ENCODE measurements at places on chromosomes 3 and 15.

GRCh38 chr15:42994546-42994945, 74.0 kb upstream of the TTBK2 start:
- DNase-seq = peak; percentile 84

DNA sequence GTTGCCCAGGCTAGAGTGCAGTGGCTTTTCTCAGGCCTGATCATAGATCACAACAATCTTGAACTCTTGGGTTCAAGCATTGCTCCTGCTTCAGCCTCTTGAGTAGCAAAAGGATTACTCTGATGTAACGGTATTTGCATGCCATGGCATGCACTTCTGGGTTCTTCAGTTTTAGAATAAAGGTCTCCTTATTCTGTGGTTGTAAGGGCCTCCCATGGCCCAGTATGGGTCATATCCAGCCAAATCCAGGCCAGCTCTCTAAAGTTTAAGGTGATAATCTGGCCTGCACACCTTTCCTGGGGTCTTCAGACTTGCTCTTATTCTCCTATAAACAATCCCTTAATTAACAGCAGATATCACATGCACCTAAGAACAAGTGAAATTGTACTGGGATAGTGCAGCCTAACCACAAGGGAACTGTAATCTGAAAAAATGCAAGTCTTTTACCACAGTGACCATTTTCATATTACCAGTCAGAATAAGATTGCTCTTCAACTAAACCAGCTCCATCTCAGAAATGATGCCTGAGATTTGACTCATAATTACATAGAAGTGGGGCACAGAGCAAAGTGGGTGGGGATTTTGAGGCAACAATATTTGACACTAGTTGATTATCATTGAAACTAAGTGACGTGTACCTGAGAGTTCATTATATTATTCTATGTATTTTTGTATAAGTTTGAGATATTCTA, 25.4 kb downstream of the COMMD2 start:
- DNase-seq = peak; percentile 18

DNA sequence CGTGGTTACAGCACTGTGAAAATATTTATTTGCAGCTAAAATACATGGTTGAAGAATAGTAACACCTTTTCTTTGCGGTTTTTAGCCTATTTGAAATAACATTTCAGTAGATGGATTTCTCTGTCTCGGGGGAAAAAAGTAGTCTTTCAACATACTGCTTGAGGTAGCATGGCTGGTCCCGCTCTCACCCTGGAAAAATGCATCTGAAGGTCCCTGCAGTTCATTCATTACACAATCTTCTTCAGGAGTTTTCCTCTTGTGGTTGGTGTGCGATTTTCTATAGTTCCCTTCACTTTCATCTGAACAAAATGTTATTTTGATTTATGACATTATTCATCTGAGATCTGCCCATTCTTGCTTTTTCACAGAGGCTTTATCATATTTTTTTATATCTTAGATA, 75.9 kb downstream of the STRIT1 start:
- peak; percentile 90 for DNase-seq

- DNase-seq = no peak
These were observed 97.8 kb upstream of the IGSF10 start for GRCh38 chr3:151558661-151559060.

DNA sequence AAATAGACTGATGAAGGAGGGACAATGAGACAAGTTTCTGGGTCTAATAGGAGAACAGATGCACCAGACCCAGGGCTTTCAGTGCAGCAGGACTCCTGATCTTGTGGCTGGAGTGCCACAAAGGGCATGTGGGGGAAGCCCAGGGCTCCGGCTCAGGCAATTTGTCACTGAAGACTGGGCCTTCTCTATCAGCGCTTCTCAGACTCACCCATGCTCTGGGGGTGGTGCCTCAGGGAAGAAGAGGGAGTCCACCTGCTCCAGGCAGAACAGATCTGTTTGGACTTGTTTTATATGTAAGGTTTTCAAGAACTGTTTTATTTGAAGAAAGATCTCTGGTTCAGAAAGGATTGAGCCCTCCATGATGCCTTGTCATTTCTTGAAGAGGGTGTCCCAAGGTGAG, 112.4 kb upstream of the TLE3 start:
- DNase-seq = no peak

- no peak for DNase-seq
These were observed 162.3 kb downstream of the GABRG3 start for GRCh38 chr15:27133249-27133648.

DNA sequence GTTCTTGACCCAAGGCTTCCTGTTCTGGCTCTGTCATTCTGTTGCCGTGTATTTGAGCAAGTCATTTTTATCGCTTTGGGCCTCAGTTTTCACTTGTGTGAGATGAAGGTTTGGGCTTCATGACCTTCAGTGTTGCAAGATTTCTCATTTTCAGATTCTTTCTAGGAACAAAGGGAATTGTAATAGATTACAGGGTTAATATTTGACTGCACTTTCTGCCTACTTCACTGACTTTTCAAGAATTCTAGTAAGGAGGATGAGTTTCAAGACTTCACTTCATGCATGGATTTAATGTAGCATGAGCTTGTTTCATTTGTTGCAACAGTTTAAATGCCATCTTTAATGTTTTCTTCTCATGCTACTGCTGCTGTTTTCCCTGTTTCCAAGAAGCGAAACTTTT, 226.5 kb downstream of the NLGN1 start:
- DNase-seq = no peak

GRCh38 chr3:4174791-4175190, 128.4 kb upstream of the SETMAR start:
- no peak for DNase-seq

- DNase-seq = no peak
These were observed 19.8 kb downstream of the IQSEC1 start for GRCh38 chr3:13053420-13053819.

DNA sequence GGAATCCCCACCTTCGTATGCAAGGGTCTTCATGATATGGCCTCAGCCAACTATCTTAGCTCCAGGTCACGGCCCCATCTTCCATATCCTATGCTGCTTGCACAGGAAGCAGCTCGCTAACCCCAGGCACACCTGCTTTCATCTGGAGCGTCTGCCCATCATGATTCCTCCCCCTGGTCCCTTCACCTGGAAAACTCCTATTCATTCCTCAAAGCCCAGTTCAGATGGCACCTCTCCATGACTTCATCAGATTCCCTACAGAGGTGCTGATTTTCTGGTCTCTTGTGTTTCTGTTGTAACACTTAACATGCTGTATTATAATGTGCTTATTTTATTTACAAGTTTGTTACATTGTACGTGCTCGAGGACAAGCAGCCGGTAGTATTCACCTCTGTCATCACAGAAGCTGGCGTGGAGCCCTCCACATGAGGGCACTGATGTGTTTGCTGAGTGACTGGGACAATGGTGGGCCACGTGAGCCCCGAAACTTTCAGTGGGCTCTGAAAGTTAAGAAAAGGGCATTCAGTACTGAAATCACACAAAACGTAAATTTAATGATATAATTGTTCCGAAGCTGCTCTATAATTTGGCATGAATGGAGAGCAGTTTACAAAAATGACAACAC, 16.2 kb downstream of the MUC20 start:
- DNase-seq = no peak

DNA sequence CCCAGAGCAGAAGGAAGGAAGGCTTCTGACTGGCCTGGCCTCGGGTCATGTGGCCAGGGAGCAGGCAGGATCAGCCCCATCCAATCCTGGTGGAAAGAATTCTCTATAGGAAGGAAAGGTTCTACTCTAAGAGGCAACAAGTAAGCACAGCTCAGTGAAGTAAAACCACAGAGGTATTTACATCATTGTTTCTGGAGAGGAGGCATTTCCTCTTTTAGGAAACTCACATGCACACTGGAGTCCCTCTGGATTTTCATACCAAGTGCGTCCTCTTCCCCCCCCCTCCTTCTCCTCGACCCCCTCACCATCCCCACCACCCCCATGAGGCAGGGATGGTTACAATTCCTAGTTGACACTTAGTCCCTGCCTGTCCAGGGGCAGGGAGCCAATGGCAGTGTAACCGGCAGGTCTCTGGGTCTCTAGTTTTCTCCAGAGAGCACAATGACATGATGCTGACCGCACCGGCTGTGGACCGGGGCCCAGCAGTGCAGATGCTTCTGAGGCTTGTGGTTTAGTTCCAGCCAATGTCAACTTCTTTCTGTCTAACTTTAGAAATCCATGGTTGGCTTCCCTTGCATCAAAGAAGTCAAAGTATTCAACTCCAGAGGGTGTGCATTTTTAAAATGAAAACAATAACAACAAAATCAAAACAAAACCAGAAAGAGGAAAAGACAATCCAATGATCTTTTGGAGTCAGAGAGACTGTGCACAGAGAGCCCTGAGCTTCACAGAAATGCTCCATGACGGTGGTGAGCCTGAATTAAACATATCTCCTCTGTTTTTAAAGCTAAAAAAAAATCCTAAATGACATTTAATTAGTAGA, 230.3 kb upstream of the TLE3 start:
- DNase-seq = peak; percentile 92

DNA sequence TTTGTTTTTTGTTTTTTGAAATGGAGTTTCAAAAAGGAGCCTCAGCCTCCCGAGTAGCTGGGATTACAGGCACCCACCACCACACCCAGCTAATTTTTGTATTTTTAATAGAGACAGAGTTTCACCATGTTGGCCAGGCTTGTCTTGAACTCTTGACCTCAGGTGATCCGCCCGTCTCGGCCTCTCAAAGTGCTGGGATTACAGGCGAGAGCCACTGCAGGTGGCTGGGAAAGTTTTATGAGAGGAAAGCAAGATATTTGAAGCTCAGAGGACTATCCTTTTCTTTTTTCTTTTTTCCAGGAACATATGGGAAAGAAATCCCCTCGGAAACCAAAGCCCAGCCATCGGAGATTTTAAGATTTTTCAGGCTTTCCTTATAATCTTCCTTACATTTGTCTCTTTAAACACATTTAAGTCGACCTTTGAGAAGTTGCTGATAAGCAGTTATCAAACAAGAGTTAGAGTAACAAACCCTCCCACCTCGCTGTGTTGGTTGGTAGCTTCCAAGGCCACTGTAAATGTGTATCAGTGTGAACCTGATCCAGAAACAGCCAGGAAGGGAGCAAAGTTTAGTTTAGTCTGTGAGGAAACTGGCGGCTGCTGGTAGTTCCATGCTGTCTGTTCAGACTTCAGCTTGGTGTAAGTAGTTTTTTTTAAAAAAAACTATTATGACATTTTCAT, 34.5 kb upstream of the MAP3K13 start:
- DNase-seq = peak; percentile 30

GRCh38 chr3:147396712-147397046, 9.7 kb downstream of the ZIC4 start:
- DNase-seq = no peak

- DNase-seq = no peak
These were observed 48.7 kb upstream of the VILL start for GRCh38 chr3:37941608-37942508.

GRCh38 chr3:195087328-195087727, 183.6 kb downstream of the XXYLT1 start:
- DNase-seq = no peak

DNA sequence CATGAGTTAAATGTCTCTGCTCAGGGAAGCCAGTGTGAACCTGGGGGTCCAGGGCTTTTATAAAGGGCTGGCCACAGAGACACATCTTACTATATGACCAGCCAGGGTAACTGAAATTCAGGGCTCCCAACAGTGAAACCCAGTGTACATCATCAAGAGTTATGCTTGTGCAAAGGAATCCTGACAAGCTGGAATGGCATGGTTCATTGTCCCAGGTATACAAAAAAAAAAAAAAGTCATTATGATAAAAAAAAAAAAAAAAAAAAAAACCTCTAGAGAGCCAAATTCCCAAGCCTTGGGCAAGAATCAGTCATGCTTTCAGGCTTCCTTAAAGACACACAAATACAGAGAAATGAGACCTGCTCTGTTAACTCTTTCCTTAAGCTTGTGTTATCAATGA, 452.0 kb downstream of the GABRG3 start:
- no peak for DNase-seq

GRCh38 chr15:58357529-58358476, 74.0 kb upstream of the LIPC start:
- peak; percentile 33 for DNase-seq

DNA sequence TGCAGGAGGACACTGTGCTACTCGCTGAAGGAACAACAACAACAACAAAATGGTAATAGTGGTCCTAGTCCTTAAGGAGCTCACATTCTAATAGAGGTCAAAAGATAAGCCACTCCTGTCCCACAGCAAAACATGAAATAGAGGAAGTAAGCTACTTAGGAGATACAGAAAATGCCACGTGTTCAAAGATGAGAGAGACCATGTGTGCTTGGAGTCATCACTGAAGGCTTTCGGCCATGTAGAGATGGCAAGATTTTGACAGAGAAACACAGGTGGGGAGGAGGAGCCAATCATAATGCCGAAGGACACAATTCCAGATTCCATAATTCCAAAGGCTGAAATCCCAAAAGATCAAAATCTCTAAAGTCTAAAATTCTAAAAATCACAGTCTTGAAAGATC, 24.8 kb upstream of the RIOX2 start:
- DNase-seq = no peak

DNA sequence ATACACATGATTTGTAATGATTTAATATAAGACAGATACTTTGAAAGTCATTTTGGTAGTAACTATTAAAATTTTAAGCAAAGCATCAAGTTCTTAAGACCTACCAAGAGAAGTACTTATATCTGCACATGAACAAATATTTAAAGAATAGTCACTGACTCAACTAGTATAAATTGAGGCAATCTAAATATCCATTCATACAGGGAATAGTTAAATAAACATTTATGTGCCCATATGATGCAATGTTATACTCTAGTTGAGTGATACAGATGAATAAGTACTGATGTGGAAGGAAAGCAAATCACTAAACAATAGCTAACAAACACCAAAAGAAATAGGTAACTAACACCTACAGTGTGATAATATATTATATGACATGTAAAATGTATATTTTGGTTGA, 527.7 kb downstream of the EPHA3 start:
- DNase-seq = no peak

DNA sequence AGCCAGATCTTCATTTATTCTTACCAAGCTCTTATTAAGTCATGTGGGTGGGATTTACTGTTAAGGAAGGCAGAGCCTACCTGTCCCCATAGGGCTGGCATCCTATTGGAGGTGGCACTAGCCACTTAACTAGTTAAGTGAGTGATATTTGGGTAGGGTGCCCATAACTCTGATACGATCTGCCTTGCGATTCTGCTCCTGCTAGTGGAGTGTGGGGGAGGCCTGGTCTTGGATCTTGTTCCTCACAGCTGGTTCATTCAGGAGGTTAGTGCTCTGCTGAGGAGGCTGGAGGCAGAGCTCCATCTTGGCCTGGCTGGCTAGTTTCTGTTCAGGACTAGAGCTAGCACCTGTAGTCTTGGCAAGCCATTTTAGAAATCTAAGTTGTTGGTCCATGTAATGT, 9.3 kb downstream of the BAHD1 start:
- no peak for DNase-seq
